IPS-NIHi11 (cell line): ENCODE measurements at places on chromosomes 5 and 9.

DNA sequence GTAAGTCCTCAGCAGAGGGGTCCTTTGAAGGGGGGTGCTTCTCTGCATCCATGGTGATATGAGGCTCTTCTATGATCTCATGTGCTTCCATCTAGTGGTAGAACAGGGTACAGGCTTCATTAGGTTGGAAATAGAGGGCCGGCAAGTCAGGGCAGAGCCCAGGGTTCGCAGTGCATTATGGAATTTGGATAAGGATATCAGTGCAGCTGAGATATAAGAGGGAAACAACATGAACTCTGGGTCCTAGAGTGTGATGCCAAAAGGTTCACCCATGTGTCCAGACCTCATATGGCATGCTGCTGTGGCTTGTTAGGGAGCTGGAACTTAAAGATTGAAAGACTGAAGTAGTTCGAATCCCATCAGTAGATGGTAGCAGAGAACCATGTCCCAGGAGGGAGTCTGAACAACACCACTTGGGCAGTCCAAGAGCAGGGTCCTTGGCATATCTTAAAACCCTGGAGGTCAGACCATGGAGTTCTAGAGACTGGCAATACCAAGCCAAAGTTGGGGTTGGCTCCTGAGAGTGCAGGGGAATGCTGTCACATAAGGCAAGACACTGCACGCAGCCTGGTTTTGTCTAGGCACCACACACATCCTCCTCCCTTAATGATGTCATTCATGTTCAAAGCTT lies 2.3 kb downstream of the FAM221B start:
- DNase-seq, result peak; percentile 41

DNA sequence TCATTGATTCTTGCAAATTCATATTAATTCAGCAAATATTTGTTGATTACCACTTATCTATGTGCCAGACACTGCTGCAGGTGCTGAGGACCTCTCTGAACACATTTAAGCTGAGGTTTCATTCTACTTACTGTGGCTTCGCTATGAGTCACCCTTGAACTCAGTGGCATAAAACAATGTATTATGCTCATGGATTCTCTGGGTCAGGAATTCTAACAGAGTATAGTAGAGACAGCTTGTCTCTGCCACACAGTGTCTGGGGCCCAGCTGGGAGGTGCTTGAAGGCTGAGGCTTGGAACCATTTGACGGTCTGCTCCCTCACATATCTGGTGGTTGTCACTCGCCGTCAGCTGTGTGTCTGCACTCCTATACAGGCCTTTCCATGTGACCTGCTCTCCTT lies 124.3 kb upstream of the NR3C1 start:
- DNase-seq, result no peak

GRCh38 chr9:129270205-129270604 lies 92.1 kb upstream of the IER5L start:
- no peak for DNase-seq

DNA sequence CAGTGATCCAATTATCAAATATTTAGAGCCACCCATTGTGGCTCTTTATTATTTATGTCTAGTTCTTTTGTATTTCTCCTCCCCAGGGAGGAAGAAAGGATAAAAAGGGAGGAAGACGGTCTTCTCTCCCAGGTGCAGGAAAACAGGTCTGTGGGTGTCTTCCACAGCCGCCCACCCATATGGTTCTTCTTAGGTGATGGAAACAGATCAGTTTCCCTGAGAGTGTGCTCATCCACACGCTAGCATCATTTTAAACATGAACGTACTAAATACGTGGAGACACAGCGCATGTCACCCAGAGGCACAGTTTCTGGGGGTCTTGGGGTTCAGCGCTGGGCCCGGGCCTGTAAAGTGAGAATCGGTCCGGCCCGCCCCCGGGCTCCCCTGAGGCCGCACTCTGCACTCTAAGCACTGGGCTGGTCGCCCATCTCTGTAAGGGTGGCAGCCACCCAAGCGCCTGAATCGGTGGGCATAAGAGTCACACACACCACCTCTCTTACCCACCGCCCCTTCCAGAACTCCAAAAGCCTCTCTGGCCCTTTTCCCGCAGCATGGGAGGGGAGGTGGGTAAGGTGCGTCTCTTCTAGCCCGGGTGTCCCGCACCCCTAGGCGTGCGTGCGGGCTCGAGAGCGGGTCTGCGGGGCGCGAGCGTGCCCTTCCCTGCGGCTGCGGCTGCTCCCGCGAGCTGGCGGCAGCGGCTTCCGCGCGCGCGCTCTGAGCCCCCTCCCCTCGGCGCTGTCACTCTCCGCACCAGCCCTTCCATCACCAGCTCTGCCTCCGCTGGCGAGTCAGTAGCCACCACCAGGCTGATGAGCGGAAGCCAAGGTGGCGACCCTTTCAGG lies 1.3 kb downstream of the PTCH1 start:
- DNase-seq, result peak; percentile 57

DNA sequence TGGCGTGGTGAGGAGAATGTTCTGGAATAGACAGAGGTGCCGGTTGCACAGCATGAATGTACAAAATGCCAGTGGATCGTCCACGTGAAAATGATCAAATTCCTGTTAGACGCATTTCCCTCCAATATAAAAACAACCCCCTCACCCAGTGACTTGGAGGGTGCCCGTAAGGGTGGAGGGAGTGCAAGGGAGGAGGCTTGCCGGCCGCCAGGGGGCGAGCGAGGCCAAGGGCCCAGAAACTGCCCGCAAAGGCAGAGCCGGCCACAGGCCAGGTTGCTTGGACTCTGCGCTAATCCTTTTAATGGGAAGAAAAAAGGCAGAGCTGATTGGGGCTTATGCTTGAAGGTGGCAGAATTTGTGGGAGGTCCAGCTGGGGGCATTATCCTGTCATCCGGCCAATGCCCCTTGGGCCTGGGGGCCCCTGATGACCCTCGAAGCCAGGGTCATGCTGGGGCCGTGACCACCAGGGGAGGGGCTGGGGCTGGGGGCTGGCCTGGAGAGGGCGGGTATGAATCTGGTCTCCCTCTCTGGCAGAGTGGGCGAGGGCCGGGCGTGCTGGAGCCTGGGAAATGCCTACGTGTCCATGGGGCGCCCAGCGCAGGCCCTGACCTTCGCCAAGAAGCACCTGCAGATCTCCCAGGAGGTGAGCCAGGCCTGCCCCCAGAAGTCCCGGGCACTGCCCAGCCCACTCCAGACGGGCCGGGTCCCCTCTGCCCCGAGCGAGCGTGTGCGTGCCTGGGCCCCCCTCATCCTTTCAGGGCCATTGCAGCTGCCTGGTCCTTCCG lies 12.0 kb downstream of the GPSM1 start:
- peak; percentile 89 for DNase-seq

DNA sequence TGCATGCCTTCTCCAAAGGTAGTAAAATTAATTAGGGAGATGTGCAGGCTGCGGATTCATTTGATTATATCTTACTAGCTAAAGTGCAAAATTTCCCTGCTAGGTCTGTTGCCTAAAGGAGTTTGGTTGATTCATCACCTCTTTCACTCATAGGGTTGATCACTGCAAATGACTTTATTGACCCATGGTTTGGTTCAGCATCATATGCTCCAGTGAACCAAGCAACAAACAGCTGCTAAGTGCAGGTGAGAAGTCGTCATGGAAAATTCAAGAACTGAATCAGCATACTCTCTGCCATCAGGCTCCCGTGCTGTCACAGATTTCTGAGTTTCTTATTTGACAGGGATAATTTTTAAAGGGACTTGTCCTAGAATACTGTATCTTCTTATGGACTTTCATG lies 571.8 kb upstream of the CDH18 start:
- DNase-seq, result no peak

DNA sequence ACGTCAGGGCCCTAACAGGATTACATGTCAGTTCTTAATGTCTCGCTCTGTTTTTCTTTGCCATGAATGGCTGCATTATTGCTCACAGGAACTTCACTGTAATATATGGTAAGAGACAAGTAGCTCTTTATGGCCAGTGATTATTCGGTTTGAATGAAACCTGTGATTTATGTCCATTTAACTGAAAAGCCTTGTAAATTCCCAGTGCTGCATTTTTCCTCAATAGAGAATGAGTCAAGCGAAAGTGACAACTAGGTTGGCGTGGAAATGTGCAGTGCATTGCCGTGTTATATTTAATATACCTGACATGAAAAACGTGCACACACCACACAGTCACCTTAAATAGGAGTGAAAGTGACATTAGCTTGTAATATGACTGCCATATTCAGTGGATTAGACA lies 163.1 kb downstream of the PBX3 start:
- no peak for DNase-seq

DNA sequence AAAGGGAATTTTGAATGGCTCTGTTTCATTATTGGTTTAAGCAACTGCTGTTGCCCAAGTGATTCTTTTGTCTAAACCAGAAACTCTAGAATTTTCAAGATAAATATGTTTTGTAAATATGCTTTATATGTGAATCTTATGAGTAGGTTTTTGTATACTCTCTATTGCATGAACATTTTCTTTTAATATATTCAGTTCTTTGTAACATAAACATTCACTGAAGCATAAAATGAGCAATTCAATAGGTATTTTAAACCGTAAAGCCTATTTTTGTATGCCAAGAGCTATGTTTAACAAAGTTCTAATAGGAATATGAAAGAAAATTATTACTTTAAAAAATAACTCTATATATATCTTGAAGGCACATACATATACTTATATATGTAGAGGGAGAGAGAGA lies 293.1 kb downstream of the PSAT1 start:
- no peak for DNase-seq

- peak; percentile 55 for DNase-seq
These were observed 1260.8 kb upstream of the WWC1 start for GRCh38 chr5:167030500-167031120.

DNA sequence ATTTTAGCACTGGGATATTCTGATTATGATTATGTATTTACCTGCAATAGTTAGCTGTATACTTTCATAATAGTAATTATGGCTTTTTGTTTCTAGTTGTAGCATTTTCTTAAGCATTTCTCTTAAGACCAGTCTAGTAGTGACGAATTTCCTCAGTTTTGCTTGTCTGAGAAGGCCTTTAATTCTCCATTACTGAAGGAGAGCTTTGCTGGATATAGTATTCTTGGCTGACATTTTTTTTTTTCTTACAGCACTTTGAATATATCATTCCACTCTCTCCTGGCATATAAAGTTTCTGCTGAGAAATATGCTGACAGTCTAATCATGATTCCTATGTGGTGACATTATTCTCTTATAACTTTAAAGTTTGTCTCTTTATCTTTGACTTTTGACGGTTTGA lies 181.1 kb upstream of the DMRTA1 start:
- no peak for DNase-seq

GRCh38 chr9:71729816-71730526 lies 38.3 kb downstream of the CEMIP2 start:
- DNase-seq, result no peak
